Activated CD4-positive, alpha-beta T cell treated with anti-CD3 and anti-CD28 coated beads for 36 hours (primary cell): ENCODE measurements at places on chromosomes 1 and 21. TPM values are rescaled to one million over a fixed set of nuclear protein-coding genes. Genes with fewer than 3 reads are reported as not detected.

DNA sequence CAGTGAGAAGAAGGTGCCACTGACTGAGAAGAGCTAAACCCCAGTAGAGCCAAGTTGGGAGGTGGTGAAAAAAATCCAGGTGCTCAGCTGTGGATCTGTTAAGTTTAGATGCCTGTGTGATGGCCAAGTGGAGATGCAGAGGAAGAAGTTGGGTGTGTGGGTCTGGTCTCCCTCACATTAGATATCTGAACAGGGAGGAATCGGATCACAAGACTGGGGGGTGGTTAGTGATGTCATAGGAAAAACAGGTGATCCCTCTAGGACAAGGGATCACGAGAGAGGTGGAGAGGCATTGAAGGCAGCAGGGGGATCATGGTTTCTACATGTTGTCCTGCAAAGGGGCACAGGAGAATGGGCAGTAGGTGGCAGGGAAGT lies 22.6 kb downstream of the KCNK1 start:
- no peak for DNase-seq

- DNase-seq, result no peak
These were observed 44.1 kb upstream of the TSPAN2 start for GRCh38 chr1:115133440-115133839.

DNA sequence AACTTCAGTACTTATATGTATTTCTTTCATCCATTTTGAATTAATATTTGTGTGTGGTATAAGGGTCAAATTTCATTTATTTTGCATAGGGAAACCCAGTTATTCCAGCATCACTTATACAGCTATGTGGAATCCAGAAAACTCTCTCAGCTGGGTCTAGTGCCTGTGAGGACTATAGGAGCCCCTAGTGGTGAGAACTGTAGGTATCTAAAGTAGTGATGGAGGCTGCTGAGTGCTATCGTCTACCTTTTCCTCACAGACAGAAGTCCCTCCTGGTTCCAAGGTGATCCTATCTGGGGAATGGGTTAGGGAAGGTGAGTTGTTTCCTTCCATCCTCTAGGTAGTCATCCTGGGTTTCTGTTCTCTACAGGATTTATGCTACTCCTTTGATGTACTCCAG lies 352.0 kb upstream of the C1orf87 start:
- DNase-seq, result no peak

- no peak for DNase-seq
These were observed 55.1 kb downstream of the ITPKB start for GRCh38 chr1:226684026-226684425.

DNA sequence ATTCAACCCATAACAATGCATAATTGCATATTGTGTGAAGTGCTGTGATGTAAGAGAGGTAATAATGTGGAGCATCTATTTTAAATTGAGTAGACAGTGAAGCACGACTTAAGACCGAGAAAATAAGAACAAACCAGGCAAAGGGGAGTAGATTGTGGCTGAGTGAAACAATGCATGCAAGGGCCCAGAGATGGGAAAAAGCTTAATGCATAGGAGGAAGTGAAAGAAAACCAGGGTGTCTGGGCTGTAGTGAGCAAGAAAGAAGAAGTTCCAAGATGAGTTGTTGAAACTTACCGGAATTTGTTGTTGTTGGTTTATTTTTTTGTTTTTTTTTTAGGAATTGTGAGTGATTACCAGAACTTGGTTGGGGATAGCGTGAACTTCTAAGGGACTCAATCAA lies 104.7 kb downstream of the SNX7 start:
- no peak for DNase-seq

GRCh38 chr1:172537827-172538391 lies 5.0 kb downstream of the SUCO start:
- no peak for DNase-seq

DNA sequence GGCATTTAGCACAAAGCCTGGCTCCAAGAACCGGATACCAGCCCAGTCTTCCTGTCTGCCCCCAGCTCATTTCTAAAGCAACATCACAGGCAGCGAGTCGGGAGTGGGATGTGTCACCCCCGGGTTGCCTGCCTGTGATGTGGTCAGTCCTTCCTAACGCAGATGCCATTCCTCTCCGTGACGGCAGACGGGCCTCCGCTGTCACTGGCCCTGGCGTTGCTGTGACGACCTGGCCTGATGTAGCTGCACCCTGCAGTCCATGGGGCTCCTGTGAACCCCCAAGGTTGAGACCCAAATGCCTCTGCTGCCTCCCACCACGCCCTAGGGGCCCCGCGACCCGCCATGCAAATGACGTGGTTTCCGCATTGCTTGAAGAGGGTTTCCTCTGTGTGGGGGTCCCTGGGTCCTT lies 12.3 kb downstream of the TNFRSF1B start:
- peak; percentile 93 for DNase-seq

GRCh38 chr21:30072496-30072895 lies 94.1 kb downstream of the CLDN17 start:
- peak; percentile 27 for DNase-seq

GRCh38 chr1:150820730-150821512 lies 12.9 kb upstream of the CTSK start:
- DNase-seq, result no peak

- peak; percentile 39 for DNase-seq
These were observed 33.7 kb downstream of the RTCA start for GRCh38 chr1:100299521-100300222.

- DNase-seq, result no peak
These were observed 45.5 kb upstream of the VANGL1 start for GRCh38 chr1:115596080-115596780.

- DNase-seq, result no peak
These were observed 397.4 kb downstream of the MATN1 start for GRCh38 chr1:30325999-30326398.

GRCh38 chr1:239303289-239303688 lies 83.1 kb upstream of the CHRM3 start:
- DNase-seq, result no peak

GRCh38 chr1:6802893-6803292 lies 17.6 kb downstream of the CAMTA1 start:
- no peak for DNase-seq

GRCh38 chr1:157348538-157349480 lies 203.5 kb downstream of the FCRL5 start:
- DNase-seq, result no peak

DNA sequence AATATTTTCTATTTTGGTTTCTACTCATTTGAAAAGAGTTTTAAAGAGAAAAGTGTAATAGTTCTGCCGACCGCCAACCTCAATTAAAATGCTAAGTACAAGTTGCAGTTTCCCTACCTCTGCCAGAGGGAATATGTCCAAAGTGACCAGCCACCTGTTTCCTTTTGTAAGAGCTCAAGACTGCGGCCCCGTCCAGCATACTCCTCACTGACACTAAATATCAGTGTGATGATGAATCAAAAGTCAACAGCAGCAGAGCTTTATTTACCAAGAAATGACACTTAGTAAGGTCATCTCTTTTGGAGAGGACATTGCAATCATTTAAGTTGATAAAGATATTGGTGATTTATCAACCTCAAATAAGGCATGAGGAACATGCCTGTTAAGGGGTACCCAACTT lies 57.4 kb upstream of the NRIP1 start:
- no peak for DNase-seq

DNA sequence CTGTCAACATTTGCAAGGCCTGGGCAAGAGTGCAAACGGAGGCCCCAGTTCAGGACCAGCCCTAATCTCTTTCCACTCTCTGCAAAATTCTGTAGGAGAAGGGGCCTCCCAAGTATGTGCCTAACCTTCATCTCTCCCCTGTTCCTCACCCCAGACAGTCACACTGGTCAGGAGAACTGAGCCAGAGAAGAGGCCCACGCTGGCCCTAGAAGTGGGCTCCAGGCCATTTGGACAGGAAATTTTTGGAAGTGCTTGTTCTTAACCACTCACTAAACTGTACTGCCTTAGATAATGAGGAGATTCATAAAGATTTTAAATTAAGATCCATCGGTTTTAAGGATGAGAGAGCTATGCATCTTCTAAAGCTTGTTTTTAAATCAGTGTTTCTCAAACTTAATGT lies 129.7 kb upstream of the ADGRL2 start:
- no peak for DNase-seq

GRCh38 chr1:6700853-6701436 lies 671 bp downstream of the DNAJC11 start:
- DNase-seq, result no peak

The DIO1 gene
- not detected for total RNA-seq

The ARHGEF2 gene
- 216 TPM for total RNA-seq

The PYHIN1 gene
- total RNA-seq, result 5.6 TPM

The RNU1-1 gene
- total RNA-seq, result 1,573 TPM

The RHD gene
- not detected for total RNA-seq
